ENCODE measurements at places on chromosomes 13 and 19. TPM values are rescaled to one million over a fixed set of nuclear protein-coding genes. Genes with fewer than 3 reads are reported as not detected.

Gene CALR3
- total RNA-seq = not detected

Gene PLIN4
- total RNA-seq = not detected

Gene ZNF429
- total RNA-seq = 13.3 TPM

Gene CGB8
- not detected for total RNA-seq

Gene ZNF284
- 2.1 TPM for total RNA-seq

Gene ZNF132
- 3.3 TPM for total RNA-seq

DNA sequence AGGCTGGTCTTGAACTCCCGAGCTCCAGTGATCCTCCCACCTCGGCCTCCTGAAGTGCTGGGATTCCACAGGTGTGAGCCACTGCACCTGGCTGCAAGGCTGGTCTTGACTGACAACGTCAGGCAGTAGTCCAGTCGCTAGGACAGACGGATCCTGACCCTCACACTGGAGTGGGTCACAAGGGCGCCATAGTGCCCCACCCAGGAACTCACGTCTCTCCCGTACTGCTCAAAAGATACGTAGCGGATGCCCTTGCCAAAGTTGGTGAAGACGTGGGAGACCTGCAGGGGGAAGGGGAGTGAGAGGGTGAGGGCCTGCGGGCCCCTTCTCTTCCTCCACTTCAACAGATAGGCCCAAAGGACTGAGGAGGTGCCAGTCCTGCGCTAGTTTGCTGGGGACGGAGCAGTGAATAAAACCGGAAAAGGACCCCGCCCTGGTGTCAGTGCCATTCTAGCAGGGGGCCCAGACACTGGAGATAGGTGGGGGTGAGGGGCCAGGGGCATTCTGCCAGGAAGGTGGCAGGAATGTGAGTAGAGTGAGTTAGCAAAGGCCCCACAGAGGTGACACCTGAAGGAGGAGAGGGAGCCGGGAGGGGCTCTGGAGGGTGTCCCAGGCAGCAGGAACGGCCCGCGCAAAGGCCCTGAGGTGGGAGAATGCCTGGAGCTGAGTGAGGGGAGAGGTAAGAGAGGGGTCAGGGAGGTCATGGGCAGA is 11.9 kb downstream of the MRPS12 start:
- no peaks in the 10 kb centered on the region for H3K36me3 ChIP-seq
- H3K4me3 ChIP-seq = no peak overlapping the region
- H3K4me1 ChIP-seq = peaks cover 13% of the 10 kb centered on the region
- no peaks in the 10 kb centered on the region for H3K27me3 ChIP-seq

- H3K36me3 ChIP-seq = no peaks in the 10 kb centered on the region
- H3K27me3 ChIP-seq = peaks cover 8% of the 10 kb centered on the region
- no peak overlapping the region for H3K4me3 ChIP-seq
- DNase-seq = no peak
- no peaks in the 10 kb centered on the region for H3K4me1 ChIP-seq
- no peak overlapping the region for H3K27ac ChIP-seq
Observed at GRCh38 chr13:33441015-33441414, 155.5 kb upstream of the STARD13 start.

- DNase-seq = no peak
- H3K27me3 ChIP-seq = peaks cover 6% of the 10 kb centered on the region
- no peaks in the 10 kb centered on the region for H3K36me3 ChIP-seq
- H3K4me3 ChIP-seq = no peak overlapping the region
Observed at GRCh38 chr13:76832258-76832988, 53.8 kb downstream of the KCTD12 start.

- peak overlapping the region; percentile 1 for H3K4me3 ChIP-seq
- H3K27me3 ChIP-seq = peaks cover 13% of the 10 kb centered on the region
- H3K4me1 ChIP-seq = peaks cover 42% of the 10 kb centered on the region
- H3K27ac ChIP-seq = no peak overlapping the region
- peak; percentile 53 for DNase-seq
Observed at GRCh38 chr13:101626925-101627555, 174.6 kb downstream of the ITGBL1 start.

DNA sequence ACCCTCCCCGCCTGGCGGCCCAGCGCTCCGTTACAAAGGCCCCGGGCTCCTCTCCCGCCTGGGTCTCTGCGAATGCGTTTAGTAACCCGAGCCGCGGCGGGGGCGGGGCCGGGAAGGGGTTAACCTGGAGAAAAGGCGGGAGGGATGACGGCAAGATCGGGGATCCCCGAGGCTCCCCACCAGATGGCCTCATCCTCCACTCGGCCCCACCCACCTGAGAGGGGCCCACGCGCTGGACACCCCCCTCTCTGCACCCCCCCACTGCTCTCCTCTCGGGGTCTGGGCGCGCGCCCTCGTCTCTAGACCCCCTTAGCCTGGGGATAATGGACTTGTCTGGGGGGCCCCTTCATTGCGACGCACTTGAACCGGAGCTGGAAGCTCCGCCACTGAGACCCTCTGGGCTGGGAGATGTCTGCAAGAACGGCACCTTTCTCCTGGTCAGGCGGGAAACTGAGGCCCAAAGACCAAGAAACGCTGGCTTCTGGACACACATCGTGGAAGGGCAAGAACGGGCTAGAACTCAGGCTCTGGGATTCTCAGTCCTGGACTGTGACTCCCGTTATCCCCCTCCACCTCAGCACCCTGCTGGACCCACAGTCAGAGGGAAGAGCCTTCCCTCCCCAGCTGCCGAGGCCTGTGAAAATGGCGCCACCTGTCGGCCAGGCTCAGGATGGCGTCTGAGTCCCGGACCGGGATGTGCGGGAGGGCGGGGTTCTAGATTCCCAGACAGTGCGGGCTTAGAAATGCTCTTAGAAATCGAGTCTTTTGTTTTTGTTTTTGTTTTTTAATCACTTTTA is 2.9 kb upstream of the LTBP4 start:
- H3K4me3 ChIP-seq = peak overlapping the region; percentile 23
- H3K27me3 ChIP-seq = peaks cover 34% of the 10 kb centered on the region
- DNase-seq = peak; percentile 92
- peaks cover 50% of the 10 kb centered on the region for H3K4me1 ChIP-seq
- no peaks in the 10 kb centered on the region for H3K36me3 ChIP-seq

DNA sequence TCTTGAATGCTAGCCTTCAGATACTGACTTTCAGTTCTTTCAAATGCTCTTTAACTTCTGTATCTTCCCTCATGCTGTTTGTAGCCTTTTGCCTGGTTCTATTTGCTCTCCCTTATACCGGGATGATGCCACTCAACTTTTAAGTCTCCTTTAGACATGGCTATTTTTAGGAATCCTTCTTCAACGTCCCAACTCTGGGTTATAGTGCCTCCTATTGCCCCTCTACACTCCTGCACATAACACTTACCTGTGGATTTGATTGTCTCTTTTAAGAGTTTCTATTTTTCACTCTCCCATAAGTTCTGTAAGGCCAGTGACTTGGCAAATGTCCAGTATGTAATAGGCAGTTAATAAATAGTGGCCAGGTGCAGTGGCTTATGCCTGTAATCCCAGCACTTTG is 343.0 kb downstream of the KLF5 start:
- H3K4me3 ChIP-seq = no peak overlapping the region
- H3K27ac ChIP-seq = no peak overlapping the region
- no peak for DNase-seq
- no peaks in the 10 kb centered on the region for H3K27me3 ChIP-seq
- no peaks in the 10 kb centered on the region for H3K4me1 ChIP-seq

DNA sequence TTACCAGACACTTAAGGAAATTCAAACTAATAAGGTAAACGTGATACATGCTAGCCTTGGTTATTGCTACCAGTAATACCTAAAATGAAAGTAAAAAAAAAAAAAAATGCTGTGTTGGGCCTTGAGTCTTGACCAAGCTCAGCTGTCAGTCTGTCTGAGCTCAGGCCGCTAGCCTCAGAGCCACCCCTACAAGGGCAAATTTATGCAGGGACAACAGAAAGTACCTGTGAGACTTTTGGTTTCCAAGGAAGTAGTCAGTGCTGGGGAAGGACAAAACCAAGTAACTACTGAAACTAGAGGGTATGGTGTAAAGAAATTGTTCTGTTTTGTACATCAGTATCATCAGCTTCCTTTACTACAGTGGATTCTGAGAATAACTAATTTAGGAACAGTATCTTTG is 134.3 kb upstream of the SLITRK5 start:
- no peaks in the 10 kb centered on the region for H3K27me3 ChIP-seq
- no peak overlapping the region for H3K27ac ChIP-seq
- H3K36me3 ChIP-seq = no peaks in the 10 kb centered on the region
- DNase-seq = no peak

DNA sequence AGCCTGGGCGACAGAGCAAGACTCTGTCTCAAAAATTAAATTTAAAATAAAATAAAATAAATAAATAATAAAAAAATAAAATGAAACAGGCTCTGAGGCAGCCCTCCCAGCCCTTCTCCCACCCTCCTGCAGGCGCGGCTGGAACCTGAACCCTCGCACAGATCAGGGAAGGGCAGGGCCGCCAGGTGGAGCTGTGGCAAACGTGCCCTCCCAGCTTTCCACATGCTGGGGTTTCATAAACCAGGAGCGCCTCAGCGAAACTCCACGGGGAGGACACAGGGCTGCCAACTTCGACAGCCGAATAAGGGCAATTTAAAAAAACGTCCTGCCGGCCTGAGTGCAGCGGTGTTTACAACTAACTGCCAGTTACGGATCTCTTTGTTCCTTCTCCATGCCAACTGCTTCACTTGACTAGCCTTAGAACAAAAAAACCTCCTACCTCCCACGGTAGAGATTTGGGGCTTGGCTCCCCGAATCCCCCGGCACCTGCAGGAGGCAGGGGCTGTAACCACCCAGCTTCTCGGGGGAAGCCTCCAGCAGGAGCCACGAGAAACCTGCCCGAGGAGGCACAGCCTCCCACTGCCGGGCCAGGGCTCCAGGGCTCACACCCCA is 15.9 kb downstream of the ZNF787 start:
- H3K4me1 ChIP-seq = peaks cover 27% of the 10 kb centered on the region
- H3K27me3 ChIP-seq = no peaks in the 10 kb centered on the region
- H3K36me3 ChIP-seq = peaks cover 17% of the 10 kb centered on the region
- H3K27ac ChIP-seq = peak overlapping the region; percentile 25

DNA sequence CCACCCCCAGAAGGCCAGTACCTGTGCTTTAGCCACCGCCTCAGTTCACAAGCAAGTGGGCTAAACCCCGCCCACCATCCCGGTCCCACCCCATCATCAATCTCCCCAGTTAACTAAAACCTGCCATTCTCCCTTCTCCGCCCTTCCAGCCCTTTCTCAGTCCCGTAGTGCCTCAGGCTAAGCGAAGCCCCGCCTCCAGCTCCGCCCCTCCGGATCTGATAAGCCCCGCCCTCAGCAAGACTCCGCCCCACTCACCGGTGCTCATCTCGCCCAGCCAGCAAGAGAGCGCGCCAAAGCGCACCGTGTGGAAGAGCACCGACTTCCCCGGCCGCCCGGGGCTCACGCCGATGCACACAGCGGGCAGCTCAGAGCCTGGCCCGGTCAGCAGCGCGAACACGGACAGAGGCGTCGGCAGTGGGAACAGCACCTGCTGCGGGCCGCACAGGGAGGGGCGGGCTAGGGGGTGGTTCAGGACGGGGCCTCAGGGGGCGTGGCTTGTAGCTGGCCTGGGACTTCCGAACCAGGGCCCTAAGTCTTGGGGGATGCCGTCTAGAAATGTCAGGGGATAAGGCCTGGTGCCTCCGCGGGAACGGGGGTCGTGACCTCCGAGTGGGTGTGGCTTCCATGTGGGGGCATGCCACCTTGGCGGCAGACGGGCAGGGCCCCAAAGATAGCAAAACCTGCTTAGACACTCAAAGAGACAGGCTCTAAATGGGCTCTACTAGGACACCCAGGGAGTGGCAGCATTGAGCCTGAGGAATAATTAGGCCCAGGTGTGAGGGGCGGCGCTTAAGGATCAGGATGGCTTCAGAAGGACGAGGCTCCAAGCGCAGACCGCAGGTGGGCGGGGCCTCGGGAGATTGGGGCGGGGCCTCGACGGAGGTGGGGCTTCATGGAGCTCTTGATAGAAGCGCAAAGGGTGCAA is 21.4 kb downstream of the MAP4K1 start:
- H3K27ac ChIP-seq = no peak overlapping the region
- no peaks in the 10 kb centered on the region for H3K27me3 ChIP-seq
- no peaks in the 10 kb centered on the region for H3K4me1 ChIP-seq

DNA sequence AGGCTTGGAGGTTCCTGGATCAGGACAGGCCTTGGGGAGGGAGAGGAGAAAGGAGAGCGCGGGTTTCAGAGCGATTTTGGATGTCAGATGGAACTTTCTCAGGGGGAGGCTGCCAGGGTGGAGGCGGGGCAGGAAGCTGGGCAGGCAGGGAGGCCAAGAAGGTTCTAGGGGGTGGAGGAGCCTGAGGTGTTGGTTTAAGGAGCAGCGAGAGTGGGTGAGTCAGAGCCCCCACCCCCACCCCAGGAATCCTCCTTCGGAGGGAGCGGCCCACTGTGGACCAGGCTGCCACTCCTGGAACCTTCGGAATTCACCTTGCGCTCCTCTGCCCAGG is 15.9 kb upstream of the NOP53 start:
- H3K36me3 ChIP-seq = no peaks in the 10 kb centered on the region
- H3K4me1 ChIP-seq = peaks cover 22% of the 10 kb centered on the region
- peaks cover 21% of the 10 kb centered on the region for H3K27me3 ChIP-seq

- peaks cover 9% of the 10 kb centered on the region for H3K27me3 ChIP-seq
- DNase-seq = no peak
- no peak overlapping the region for H3K27ac ChIP-seq
Observed at GRCh38 chr13:77860507-77860981, 58.1 kb downstream of the EDNRB start.
